Tongue (tissue), 3 donors: ENCODE measurements at places on chromosomes 2 and 18.
A peak's percentile ranks its signal among the peaks of the same experiment; 100 is the strongest.

- no peak for DNase-seq
Observed at GRCh38 chr2:133458280-133458679, 110.0 kb downstream of the NCKAP5 start.

DNA sequence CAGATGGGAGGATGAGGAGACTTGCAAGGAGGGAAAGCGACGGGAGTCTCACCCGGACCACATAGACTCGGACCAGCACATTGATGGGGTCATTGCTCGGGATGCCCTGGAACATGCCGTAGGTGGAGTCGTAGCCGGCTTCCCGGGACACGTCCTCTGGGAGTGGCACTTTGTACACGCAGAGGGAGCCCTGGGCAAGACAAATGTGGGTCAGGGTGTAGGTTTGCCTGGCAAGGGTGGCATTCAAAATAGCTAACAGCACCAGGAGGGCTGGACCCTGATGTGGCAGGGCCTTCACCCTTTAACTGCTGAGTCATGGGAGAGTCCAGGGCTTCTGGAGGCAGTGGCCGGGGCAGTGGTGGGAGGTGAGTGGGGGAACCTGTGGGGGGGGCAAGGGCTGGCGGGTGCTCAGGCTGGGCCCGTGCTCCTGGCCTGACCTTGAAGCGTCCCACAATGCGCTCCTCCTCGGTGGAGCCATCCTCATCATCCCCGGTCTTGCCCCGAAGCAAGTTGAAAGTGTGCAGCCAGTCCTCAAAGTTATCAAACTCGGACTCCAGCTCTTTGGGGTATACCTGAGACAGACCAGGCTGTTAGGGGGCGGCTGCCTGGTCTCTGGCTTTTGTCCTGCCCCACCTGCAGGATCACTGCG, 11.1 kb downstream of the OTOF start:
- DNase-seq = no peak

DNA sequence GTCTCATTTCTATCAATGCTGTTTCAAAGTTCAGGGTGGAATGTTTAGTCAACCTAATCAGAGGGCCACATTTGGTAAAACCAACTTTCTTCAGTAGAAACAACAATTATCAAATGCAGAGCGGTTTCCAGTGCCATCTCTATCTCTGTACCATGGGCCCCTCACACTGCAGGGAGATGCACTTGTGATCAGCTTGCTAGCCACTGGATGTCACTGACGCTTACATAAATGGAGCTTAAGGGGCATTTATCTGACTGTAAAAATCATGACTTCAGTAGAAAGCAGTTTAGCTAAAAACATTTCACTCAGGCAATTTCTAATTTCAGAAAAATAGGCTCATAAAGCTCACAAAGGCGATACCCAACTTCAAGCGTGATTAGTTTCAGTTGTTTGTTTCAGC, 678.0 kb downstream of the ZEB2 start:
- DNase-seq = no peak

DNA sequence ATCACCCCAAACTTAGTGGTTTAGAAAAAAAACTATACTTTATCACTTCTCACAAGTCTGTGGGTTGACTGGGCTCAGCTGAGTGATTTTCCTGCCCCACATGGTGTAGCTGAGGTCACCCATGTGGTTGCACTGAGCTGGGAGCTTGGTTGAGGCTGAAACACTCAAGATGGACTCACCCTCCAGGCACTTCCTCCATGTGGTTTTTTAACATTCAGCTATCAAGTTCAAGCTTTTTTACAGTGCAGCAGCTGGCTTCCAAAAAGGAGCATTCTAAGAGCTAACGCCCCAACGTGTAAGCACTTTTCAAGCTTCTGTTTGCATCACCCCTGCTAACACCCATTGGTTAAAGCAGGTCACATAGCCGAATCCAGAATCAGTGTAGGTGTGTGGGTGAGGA, 105.9 kb upstream of the CREB1 start:
- DNase-seq = no peak

DNA sequence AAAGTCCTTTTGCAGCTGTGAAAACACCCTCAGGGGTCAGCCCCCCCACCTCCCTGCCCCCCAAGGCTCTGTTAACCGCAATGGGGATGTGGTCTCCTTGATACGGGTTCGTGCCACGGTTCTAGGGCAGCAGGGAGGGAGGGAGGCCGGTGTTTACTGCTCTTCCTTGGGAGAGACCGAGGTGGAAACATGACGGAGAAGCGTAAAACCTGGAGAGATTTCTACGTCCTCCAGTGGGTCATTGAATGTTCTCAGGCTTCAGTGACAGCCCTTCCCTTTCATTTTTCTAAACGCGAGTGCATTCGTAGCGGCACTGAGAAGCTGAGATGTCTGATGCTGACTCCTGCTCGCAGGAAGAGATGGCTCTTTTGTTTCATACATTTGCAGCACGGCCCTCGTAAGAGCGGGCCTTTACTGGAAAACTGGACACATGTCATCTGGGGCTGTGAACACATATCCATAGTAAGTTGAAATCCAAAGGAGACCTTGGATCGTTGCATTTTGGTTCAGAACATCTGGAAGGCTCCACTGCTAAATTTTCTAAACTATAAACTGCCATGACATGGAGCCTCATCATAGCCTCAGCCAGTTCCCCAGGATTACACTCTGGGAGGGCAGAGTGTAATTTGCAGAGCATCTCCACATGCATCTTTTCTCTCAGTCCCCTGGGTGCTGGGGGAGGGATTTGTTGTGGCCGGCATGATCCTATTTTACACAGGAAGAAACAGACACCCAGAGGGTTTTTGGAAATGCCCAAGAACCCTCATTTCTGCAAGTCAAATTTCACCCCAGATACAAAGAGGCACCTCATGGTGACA, 40.6 kb upstream of the HDAC4 start:
- DNase-seq = peak; percentile 44

DNA sequence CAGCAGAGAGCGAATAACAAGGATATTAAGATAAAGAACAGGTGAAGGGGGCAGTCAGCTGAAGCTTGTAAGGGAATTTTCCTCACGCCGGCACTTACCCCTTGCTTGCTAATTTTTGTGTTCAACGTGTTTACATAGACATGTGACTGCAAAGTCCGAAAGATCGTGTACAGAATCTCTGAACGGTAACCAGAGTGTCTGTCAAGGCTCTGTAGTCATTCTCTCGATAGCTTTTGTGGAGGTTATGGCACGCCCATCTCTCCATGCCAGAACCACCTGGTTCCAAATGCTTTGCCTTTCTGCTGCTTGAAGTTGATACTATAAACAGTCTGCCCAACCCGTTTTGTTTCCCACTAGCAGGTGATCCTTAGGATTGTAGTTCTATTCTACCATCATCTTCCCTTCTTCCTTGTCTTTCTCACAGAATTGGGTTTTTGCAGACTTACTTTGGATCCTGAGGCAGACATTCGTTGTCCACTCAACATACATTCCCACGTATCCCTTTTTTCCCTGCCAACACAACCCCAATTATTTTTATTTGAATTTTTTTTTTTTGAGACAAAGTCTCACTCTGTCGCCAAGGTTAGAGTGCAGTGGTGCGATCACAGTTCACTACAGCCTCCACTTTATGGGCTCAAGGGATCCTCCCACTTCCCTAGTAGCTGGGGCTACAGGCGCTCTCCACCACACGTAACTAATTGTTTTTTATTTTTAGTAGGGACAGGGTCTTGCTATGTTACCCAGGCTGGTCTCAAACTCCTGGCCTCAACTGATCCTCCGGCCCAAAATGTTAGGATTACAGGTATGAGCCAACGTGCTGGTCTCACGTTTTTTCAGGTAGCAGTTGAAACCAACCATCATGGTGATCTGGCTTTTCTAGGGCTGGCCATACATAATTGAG, 1.3 kb upstream of the USP34 start:
- peak; percentile 56 for DNase-seq

- no peak for DNase-seq
Observed at GRCh38 chr2:101900375-101900774, 91.4 kb upstream of the IL1R2 start.

GRCh38 chr2:238004077-238004830, 37.4 kb downstream of the UBE2F start:
- no peak for DNase-seq

GRCh38 chr18:41933778-41934177, 21.3 kb upstream of the PIK3C3 start:
- DNase-seq = no peak

GRCh38 chr2:96498021-96498431, 7.1 kb downstream of the NEURL3 start:
- no peak for DNase-seq

- no peak for DNase-seq
Observed at GRCh38 chr2:211068108-211068780, 511.8 kb downstream of the CPS1 start.

GRCh38 chr2:182090486-182090885, 104.8 kb downstream of the PPP1R1C start:
- DNase-seq = no peak

DNA sequence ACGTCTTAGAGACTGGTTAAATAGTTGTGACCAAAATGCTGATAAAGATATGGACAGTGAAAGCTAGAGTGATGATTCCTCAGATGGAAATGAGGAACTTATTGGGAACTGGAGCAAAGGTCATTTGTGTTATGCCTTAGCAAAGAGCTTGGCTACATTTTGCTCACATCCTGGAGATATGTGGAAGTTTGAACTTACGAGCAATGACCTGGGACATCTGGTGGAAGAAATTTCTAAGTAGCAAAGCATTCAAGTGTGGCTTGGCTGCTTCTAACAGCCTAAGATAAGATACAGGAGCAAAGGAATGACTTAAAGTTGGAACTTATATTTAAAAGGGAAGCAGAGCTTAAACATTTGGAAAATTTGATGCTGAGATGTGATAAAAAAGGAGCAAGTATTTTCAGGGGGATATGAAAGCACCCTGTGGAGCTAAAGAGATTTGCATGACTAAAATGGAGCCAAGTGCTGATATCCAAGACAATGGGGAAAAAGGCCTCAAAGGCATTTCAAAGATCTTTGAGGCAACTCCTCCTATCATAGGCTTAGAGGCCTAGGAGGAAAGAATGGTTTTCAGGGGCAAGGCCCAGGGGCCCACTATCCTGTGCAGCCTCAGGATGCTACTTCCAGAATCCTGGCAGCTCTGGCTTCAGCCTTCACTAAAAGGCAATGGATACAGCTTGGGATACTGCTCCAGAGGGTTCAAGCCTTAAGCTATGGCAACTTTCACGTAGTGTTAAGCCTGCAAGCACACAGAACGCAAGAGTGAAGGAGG, 124.1 kb upstream of the KLHL14 start:
- DNase-seq = no peak

DNA sequence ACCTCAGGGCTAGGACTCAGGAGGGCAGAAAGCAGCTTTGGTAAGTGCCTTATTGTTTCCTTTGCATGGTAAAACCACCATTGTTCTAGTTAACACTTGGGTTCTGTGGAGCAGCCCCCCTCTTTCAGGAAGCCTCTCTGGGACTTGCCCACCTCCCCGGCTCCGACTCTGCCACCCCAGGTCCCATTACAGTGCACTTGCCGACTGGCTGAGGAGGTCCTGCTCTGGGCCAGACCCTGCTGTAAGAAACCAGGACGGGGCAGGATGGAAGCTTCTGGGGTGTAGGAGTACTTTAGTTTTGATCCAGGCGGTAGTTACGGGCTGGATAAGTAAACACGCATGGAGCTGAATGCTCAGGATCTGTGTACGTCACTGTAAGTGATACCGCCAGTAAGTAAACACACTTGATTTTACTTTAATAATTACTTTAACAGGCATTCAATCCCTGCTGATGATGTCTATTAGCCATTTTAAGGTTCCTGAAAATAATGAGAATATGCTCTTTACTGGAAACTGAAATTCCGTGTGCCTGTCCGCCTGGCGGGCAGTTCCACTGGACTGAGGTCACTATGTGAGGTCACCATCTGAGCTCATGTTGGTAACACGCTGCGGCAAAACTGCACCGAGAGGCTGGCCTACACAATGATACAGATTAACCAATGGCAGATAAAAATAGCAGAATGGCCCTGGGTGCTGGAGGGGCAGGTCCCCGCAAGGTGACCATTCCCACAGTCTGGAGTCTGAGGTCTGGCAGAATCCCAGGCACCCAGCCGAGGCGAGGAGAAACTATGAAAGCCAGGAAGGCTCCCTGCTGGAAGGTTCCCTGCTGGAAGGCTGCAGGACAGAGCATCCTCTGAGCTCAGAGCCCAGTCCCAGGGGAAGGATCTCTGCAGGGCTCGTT, 25.2 kb downstream of the HS1BP3 start:
- DNase-seq = no peak

GRCh38 chr2:55707751-55708150, 14.1 kb upstream of the PNPT1 start:
- DNase-seq = no peak

DNA sequence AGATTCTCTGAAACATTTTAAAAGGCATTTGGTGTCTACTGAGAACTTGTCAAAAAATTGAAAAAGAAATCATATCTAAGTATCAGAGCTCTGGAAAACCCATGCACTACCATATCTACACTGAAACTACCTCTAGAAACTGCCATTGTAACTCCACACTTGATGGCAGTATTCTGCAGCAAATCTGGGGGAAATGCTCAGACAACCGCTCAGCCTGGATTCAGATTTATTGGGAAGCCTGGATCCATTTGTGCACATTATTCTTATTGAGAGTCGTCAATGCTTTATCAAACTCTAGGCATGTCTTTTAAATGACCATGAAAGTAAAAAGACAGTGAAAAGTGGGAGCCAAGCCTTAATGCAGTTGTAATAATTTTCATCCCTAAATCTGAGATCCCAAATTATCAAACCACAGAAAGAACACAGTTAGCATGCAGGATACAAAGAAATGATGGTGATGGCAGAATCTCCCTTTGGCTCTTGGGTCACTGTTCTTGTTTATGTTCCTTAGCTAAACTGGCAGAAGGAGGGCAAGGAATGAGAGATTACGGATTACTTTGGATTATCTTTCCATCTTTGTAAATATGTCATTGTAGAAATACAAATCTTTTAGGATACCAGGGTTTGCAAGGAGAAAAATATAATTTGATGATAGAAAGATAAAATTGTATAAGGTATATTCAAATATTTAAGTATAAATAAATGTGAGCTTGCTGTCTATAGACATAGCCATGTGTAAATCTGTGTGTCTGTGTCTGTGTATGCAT, 512.1 kb upstream of the SYT4 start:
- DNase-seq = peak; percentile 59

- DNase-seq = no peak
Observed at GRCh38 chr2:67883316-67884087, 179.3 kb downstream of the C1D start.

- DNase-seq = no peak
Observed at GRCh38 chr18:24982831-24983230, 369.1 kb downstream of the ZNF521 start.

- DNase-seq = no peak
Observed at GRCh38 chr2:226932443-226932842, 96.6 kb downstream of the RHBDD1 start.

DNA sequence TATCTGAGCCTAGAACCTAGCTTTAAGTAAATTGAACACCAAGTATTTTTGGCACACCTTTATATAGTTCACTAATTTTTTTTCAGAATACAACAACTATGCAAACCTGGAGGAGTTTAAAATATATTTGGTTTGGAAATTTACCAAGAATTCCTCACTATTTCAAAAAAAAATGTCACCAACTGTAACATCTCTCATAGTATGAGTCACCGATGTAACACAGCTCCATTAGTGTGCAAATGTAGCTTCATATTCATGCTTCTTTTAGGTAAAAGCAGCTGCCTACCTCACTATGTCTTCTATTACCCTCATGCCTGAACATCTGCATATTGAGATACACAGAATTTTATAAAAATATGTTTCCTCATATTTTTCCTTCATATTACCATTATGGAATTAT, 80.5 kb downstream of the NRXN1 start:
- DNase-seq = no peak
